ENCODE measurements at places on chromosomes 3 and 15.

- DNase-seq: no peak
Measured at GRCh38 chr15:97661796-97662195, 298.7 kb upstream of the ARRDC4 start.

DNA sequence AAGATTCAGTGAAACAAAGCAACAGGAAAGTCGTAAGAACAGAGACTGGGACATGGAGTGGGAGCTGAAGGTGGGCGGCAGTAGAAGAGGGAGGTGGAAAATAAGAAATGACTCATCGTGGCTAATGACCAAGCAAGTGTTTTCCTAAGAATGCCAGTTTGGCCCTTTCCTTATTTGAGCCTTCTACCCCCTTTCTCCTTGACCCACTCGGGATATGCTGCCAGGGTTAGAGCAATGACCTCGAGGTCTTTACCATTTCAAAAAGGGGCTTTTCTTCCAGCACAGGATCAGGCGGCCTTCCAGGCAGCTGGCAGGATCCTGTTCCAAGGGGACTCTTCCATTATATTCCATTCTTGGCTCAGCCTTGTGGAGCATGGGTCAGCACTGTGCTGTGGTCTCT is 241.1 kb downstream of the RYR3 start:
- no peak for DNase-seq

GRCh38 chr3:129554356-129555152 is 11.6 kb downstream of the H1-8 start:
- no peak for DNase-seq

GRCh38 chr3:124831628-124832199 is 55.5 kb downstream of the ITGB5 start:
- no peak for DNase-seq

DNA sequence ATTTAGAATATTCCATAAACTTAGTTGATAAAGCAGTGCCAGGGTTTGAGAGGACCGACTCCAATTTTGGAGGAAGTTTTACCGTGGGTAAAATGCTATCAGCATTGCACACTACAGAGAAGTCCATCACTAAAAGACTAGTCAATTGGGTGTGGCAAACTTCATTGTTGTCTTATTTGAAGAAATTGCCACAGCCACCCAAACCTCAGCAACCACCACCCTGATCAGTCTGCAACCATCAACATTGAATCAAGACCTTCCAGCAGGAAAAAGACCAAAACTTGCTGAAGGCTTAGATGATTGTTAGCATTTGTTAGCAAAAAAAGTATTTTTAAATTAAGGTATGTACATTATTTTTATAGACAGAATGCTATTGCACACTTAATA is 60.5 kb downstream of the KLF13 start:
- no peak for DNase-seq

DNA sequence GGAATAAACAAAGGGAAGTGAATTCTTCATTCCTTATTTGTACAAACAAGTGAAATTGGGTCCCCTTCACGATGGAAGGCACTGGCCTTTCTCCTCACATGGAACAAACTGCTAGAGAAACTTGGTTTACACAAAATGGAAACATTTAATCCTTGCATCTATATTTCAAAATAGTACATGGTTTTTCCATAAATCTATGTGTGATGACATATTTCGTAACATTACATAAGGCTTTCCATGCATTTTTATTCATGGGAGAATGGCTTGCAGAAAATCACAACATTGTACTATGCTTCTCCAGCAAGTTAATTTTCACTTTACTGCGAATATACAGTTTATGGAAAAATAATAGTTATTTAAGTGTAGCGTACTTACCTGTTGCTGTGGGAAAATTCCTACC is 81.0 kb upstream of the CDIN1 start:
- no peak for DNase-seq

DNA sequence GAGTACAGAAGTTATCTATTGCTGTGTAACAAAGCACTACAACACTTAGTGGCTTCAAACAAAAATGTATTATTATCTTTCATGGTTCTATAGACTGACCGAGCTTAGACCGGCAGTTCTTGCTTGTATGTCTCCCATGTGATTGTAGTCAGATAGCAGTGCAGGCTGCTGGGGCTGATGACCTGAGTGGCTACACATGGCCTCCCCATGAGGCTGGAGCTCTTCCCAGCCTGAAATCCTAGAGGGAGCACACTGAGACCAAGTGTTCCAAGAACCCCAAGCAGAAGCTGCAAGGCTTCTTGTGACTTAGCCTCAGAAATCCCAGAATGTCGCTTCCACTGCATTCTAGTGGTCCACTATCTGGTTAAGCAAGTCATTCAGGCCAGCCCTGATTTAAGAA is 141.2 kb upstream of the TLE3 start:
- DNase-seq: no peak

DNA sequence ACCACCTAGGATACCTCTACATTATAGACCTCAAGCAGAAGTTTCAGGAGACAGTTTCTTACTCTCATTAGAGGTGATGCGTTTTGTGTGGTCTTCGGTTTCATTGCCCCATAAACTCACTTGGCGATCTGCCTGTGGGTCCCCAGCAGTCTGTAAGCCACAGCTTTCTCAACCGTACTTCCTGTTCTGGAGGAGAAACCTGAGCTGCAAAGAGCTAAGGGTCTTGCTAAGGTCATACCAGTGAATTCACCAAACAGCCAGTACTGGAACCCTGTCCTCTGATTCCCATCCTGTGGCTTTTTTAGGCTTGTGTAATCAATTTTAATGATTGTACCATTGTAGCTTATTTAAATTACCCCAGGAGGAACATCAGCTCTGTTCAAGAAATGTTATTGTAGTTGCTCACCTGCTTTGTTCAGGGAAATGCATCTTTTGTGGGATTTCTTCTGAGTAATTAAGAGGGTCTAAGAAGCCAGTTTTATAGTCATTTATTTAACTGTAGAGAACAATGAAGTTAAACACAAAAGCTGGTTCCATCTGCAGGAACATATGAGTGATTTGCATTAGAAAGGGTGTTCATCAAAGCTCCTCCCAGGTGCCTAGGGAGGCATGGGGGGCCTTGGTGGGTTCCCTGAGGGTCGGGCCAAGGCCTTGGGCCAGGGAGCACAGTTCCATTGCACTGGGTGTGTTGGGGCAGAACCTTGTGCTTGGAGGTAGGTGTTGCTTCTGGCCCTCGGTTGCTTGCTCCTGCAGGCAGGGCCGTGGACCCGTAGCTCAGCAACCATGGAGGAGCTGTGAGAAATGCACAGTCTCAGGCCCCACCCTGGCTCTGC is 69.6 kb downstream of the APBA2 start:
- no peak for DNase-seq

- no peak for DNase-seq
Measured at GRCh38 chr3:40287248-40287647, 22.3 kb upstream of the EIF1B start.

DNA sequence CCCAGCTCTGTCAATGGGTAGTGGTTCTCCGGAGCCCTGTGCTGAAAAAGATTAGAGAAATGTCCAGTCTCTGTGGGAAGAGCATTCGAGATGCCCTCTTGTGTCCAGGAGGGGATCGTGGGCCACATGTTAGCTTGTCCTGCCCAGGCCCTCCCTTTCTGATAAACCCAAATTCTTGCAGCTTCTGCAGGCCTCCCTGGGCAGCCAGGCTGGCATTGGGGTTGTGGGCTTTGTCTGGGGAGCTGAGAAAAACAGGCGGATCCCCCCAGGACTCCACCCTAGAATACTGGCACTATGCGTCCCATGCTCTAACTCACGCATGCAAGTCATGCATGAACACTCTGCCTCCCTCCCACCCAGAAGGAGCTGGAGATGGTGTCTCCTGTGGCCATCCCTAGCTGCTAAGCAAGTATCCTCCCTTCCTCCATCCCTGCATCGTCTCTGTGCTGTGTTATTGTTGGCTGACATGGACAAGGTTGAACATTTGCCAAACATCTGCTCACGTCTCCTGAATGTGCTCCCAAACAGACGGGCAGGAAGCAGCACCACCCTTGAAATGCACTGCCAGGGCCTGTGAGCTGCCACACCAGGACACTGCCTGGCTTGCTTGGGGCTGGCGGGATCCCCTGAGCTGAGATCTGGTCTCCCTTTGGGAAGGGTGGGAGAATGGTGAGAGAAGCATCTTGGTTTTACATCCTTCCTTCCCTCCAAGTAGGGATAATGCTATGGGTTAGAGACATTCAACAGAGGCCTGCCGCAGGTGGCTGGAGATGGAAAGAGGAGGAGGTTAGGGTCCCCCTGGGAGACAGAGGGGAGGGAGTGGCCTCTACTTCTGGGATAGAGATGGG is 26.5 kb downstream of the CFAP161 start:
- no peak for DNase-seq

- DNase-seq: no peak
Measured at GRCh38 chr15:88040516-88040915, 216.0 kb downstream of the NTRK3 start.

- no peak for DNase-seq
Measured at GRCh38 chr3:4432259-4432658, 34.8 kb downstream of the SUMF1 start.

DNA sequence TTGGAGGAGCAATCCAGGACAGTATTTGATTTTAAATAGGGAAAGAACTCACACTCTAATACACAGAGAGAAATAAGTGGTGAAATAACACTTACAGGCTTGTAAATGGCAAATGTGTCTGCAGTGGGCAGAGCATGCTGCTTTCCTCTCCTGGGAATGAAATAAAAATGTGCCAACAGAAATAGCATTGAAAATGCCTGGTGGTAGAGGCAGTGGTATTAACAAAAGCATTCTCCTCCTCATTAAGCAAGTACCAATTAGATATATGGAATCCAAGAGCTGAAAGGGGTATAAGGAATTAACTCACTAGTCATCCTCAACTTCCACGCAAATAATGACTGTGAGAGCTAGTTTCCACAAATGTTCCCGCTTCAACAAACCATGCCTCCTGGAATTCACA is 364.1 kb upstream of the KCNMB2 start:
- DNase-seq: no peak

Measured in activated gamma-delta T cell (primary cell).